ENCODE measurements at places on chromosomes 3 and 15.
A peak's percentile ranks its signal among the peaks of the same experiment; 100 is the strongest.

GRCh38 chr15:92570391-92570790 is 85.2 kb downstream of the FAM174B start:
- H3K36me3 ChIP-seq, result no peaks in the 10 kb centered on the region
- H3K27me3 ChIP-seq, result no peaks in the 10 kb centered on the region
- no peak overlapping the region for H3K4me3 ChIP-seq

GRCh38 chr3:116186049-116186448 is 259.2 kb downstream of the LSAMP start:
- no peak overlapping the region for H3K27ac ChIP-seq
- H3K4me3 ChIP-seq, result no peak overlapping the region
- no peaks in the 10 kb centered on the region for H3K36me3 ChIP-seq
- no peaks in the 10 kb centered on the region for H3K27me3 ChIP-seq
- no peaks in the 10 kb centered on the region for H3K4me1 ChIP-seq

DNA sequence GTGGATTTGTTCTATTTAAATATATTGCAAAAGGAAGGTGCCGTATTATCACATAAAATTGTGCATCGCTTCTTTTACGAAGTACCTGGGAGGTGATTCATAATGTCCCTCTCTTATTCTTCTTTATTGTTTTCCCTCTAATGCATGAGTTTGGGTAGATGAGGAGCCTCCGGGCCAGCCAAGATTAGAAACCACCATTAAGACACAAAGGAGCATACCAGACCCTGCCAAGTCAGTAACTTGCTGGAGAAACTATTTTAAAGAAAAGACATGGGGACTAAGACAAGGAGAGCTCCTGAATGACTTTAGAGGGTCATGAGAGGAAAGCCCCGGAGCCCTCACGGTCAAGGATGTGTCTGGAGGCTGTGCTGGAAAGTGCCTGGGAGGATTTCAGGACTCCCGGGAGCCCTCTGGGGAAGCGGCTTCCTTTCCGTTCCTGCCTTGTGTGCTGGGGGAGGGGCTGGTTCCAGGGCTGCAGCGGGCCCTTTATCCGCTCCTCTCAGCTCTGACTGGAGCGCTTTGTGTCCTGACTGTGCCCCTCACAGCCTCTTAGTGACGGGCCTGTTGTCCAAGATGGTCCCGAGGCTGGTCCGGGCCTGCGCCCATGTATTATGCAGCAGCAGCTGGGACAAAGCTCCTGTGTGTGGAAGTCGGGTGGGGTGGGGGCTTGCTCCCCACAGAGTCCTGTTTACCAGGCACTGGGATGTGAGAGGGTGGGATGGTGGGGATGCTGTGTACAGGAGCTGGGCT is 35.7 kb downstream of the CORO2B start:
- DNase-seq, result no peak
- no peaks in the 10 kb centered on the region for H3K27me3 ChIP-seq
- H3K27ac ChIP-seq, result no peak overlapping the region

- H3K36me3 ChIP-seq, result no peaks in the 10 kb centered on the region
- no peaks in the 10 kb centered on the region for H3K27me3 ChIP-seq
- H3K4me3 ChIP-seq, result no peak overlapping the region
- H3K4me1 ChIP-seq, result no peaks in the 10 kb centered on the region
- H3K27ac ChIP-seq, result no peak overlapping the region
These were observed 253.6 kb upstream of the PEX5L start for GRCh38 chr3:180290300-180290699.

- H3K27ac ChIP-seq, result no peak overlapping the region
- H3K4me1 ChIP-seq, result peaks cover 65% of the 10 kb centered on the region
- H3K4me3 ChIP-seq, result no peak overlapping the region
These were observed 18.9 kb downstream of the SH3BP5 start for GRCh38 chr3:15313461-15313860.

DNA sequence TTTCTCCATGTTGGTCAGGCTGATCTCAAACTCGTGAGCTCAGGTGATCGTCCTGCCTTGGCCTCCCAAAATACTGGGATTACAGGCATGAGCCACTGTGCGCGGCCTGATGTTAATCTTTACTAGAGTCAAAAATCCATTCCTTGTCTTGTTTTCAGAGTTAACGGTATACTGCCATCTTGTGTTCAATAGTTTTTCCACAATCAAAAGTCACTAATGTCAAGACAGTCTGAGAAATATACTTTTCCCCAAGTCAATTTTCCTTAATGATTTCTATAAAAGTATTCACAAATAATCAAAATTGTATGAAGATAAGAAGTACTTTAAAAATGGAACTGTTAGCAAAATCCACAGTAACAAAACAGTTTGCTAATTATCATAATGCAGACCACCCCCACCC is 8.5 kb downstream of the CRBN start:
- DNase-seq, result no peak
- H3K27me3 ChIP-seq, result no peaks in the 10 kb centered on the region
- H3K4me1 ChIP-seq, result peaks cover 5% of the 10 kb centered on the region
- H3K27ac ChIP-seq, result no peak overlapping the region
- H3K4me3 ChIP-seq, result no peak overlapping the region

- peaks cover 11% of the 10 kb centered on the region for H3K36me3 ChIP-seq
- peak within 1 kb of the TSS; percentile 98 for H3K4me3 ChIP-seq
- H3K27me3 ChIP-seq, result no peaks in the 10 kb centered on the region
- peaks cover 46% of the 10 kb centered on the region for H3K4me1 ChIP-seq
- peak within 1 kb of the TSS; percentile 97 for H3K27ac ChIP-seq
These were observed at the start of gene P4HTM for GRCh38 chr3:48989796-48990635. Gene P4HTM (plus strand): TSS chr3:48990241. CDS start chr3:48990257, 16 bp downstream.

DNA sequence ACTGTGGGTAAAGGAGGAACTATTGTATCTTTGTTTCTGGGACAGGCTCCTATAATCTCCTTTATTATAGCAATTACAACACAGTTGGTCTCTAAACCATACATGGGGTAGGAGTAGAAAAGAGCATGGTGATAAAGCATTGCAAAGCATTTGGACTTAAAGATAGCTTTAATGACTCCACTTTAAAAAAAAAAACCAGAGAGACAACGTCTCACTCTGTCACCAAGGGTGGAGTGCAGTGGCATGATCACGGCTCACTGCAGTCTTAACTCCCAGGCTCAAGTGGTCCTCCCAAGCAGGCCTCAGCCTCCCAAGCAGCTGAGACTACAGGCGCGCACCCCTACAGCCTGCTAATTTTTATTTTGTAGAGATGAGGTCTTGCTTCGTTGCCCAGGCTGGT is 68.2 kb downstream of the DENND4A start:
- H3K4me3 ChIP-seq, result no peak overlapping the region
- peaks cover 5% of the 10 kb centered on the region for H3K4me1 ChIP-seq
- H3K36me3 ChIP-seq, result peaks cover 27% of the 10 kb centered on the region

- no peaks in the 10 kb centered on the region for H3K36me3 ChIP-seq
- H3K4me1 ChIP-seq, result no peaks in the 10 kb centered on the region
- H3K27me3 ChIP-seq, result no peaks in the 10 kb centered on the region
- DNase-seq, result no peak
These were observed 1229.1 kb downstream of the ROBO2 start for GRCh38 chr3:78268716-78269668.

DNA sequence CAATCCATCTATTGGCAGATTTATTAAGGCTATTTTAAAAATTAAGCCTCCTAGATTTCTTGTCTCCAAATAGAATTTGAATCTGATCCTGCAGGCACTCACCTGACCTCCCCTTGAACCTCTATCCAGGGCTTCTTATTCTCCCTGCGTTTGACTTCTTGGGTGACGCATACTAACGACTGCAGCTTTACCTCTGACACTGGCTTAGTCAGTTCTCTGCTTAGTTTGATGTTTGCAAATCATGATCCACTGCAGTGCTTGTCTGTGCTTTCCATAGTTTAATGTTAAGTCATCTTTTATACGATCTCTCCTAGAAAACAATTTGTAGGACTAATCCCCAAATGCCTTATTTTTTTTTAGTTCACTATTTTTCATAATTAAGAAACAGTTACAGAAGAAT is 233.1 kb downstream of the ROBO1 start:
- H3K27ac ChIP-seq, result no peak overlapping the region
- no peak overlapping the region for H3K4me3 ChIP-seq
- H3K4me1 ChIP-seq, result no peaks in the 10 kb centered on the region
- no peaks in the 10 kb centered on the region for H3K36me3 ChIP-seq
- no peaks in the 10 kb centered on the region for H3K27me3 ChIP-seq
- DNase-seq, result no peak

GRCh38 chr3:37308247-37308646 is 133.9 kb upstream of the LRRFIP2 start:
- peaks cover 18% of the 10 kb centered on the region for H3K36me3 ChIP-seq
- peaks cover 6% of the 10 kb centered on the region for H3K4me1 ChIP-seq
- no peak overlapping the region for H3K27ac ChIP-seq
- H3K27me3 ChIP-seq, result no peaks in the 10 kb centered on the region

DNA sequence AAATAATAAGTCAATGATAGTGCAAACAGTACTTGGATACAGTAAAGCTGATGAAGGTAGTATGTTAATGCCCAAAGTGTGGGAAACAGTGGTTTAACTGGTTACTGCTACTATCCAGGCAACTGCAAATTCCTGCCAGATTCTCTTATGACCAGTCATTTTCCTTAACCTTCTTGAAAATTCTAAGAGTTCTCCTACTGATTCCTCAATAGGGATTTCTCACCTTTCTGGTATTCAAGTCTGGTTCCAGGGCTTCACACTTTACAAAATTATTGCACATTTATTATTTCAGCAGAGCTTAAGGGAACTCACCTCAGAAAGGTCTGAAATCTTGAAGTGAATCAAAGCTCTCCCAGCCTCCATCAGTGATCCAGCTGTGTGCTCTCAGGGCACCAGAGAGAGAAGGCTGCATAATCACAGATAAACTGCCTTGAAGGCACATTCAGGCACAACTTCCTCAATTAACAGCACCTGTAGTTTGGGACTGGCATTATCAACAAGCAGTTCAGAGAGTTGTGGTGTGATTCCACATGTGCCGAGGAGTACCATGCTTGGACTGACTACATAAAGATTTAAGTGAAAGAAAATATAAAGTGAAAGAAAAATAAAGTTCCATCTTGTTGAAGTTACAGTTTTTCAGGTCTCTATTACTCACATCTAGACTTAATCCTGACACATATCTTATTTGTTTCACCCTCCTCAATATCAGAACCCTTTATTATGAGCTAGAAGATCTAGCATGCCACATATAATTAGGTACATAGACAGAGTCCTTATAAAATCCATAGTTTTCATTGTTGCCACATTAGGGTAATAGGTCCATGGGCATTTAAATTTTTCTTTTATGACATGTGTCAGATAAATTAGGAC is 59.5 kb upstream of the TIPARP start:
- H3K27me3 ChIP-seq, result peaks cover 4% of the 10 kb centered on the region

DNA sequence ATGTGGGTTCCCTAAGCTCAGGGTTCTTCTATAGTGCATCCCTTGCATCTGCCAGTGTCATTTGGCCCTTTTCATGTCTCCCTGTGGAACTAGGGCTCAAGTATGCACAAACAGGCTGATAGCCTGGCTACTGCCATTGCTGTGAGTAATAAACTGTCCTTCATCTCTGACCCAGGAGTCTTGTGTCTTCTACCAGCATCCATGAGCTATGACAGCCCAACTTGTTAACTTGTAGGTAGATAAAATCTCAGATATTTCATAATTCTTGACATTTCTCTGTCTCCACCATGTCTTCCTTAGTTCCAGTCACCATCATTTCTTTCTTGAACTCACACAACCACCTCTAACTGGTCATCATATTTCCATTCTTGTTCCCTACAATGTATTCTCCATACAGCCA is 19.5 kb upstream of the BCL2L10 start:
- peaks cover 8% of the 10 kb centered on the region for H3K4me1 ChIP-seq
- H3K36me3 ChIP-seq, result peaks cover 42% of the 10 kb centered on the region
- H3K27ac ChIP-seq, result no peak overlapping the region
- H3K4me3 ChIP-seq, result no peak overlapping the region

All from stimulated activated naive B cell treated with anti-CD40 and anti-IgM and Interleukin-4, amounts not matched to agents 10 μg/mL and 1 μg/mL and 100 μg/mL, for 72 hours (primary cell).